ENCODE measurements at places on chromosomes 3 and 15. TPM values are rescaled to one million over a fixed set of nuclear protein-coding genes. Genes with fewer than 3 reads are reported as not detected.

The KLF15 gene
- total RNA-seq: 35.2 TPM

The GNAT1 gene
- not detected for total RNA-seq

The GATA2 gene
- total RNA-seq: 7.7 TPM

The EXD1 gene
- total RNA-seq: not detected

The SI gene
- not detected for total RNA-seq

The SERPINI1 gene
- 1.8 TPM for total RNA-seq

The PPP2R3A gene
- 12.5 TPM for total RNA-seq

The TEX9 gene
- 12.6 TPM for total RNA-seq

The GP5 gene
- not detected for total RNA-seq

The SERP1 gene
- 638 TPM for total RNA-seq

The TICRR gene
- total RNA-seq: 0.31 TPM

The RPL15 gene
- total RNA-seq: 4,820 TPM

The GRK7 gene
- not detected for total RNA-seq

The DCLK3 gene
- total RNA-seq: not detected

The SAMMSON gene
- total RNA-seq: 0.23 TPM

The EDC3 gene
- total RNA-seq: 30.6 TPM

The PRC1 gene
- total RNA-seq: 9.2 TPM

The FSIP1 gene
- total RNA-seq: 1.5 TPM

The PLSCR2 gene
- total RNA-seq: not detected

The GOLGA6A gene
- total RNA-seq: not detected

The TGM5 gene
- total RNA-seq: not detected

The MASP1 gene
- 3.6 TPM for total RNA-seq

The MYL3 gene
- total RNA-seq: 4.3 TPM

The CYP11A1 gene
- 32.3 TPM for total RNA-seq

The DNAJA4 gene
- 8.2 TPM for total RNA-seq

The MGLL gene
- 4.5 TPM for total RNA-seq

All from ovary (tissue), 10 donors.